ENCODE measurements at places on chromosomes 13 and 19.

- no peak for DNase-seq
Measured at GRCh38 chr13:20206698-20207235, 14.0 kb upstream of the GJB2 start.

DNA sequence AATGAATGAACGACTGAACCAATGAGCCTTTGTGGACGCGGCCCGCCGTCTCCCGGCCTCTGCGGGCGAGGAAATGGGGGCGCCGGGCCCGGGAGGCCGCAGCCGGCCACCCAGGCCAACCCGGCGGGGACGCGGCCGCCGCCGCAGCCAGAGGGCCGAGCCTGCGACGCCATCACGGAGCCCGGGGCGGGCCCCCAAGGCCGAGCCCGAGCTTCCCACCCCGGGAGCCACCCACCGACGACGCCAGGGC is 216 bp downstream of the SUGP2 start:
- DNase-seq, result no peak

- no peak for DNase-seq
Measured at GRCh38 chr19:51760697-51761356, at the start of gene FPR2. Gene FPR2 (plus strand): TSS chr19:51761180. CDS start chr19:51768659, 7,479 bp downstream.

- no peak for DNase-seq
Measured at GRCh38 chr13:70893832-70894231, 785.6 kb upstream of the KLHL1 start.

DNA sequence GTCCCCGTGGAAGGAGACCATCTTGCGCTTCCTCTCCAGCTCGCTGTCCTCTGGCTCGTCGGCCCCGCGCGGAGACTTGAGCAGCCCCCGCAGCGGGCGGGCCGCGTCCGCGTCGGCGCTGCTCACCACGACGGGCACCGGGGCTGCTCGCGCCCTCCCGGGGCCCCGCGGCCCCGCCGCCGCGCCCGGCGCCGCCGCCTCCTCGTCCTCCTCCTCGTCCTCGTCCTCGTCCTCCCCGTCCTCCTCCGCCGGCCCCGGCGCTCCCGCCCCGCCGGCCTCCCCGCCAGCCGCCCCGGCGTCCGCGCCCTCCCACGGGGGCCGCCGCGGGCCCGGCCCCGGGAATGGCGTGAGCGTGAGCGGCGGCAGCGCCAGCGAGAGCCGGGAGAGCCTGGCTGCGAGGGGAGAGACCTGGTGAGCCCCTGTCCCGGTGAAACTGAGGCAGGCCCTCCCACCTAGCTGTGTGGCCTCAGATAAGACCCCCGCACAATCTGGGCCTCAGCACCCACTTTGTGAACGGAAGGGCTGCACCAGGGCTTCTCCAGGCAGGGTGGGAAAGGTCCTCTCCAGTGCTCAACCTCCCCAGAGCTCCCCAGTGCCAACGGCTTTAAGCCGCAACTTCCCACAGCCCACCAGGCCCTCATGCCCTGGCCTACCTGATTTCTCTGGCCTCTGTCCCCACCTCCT is 17.8 kb downstream of the LMTK3 start:
- no peak for DNase-seq

GRCh38 chr19:30887042-30887441 is 462.2 kb downstream of the TSHZ3 start:
- no peak for DNase-seq

- DNase-seq, result no peak
Measured at GRCh38 chr19:16976446-16976845, 50.2 kb downstream of the CPAMD8 start.

DNA sequence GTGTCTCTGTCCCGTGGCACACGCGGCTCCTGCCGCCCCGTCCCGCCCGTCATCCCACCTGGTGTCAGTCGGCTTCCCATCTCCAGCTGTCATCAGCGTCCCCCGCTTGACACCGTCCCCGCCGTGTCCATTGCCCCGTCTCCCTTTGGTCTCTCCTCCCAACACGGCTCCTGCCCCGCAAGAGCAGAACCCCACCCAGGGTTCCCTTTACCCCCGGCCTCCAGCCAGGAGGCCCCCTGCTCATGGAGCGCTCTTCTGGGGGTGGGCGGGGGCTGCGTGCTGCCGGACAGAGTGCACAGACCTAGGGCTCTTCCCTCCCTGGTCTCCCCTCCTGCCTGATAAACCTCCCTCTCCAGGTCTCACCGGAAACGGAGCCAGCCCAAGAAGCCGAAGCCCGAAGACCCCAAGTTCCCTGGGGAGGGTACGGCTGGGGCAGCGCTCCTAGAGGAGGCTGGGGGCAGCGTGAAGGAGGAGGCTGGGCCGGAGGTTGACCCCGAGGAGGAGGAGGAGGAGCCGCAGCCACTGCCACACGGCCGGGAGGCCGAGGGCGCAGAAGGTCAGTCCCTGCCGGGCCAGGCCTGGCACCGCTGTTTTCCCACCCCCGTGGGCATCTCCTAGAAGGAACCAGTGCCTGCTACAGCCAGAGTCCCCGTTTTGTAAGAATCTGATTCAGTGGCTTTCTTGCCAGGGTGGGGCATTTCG is 150.5 kb downstream of the KDM4B start:
- no peak for DNase-seq

DNA sequence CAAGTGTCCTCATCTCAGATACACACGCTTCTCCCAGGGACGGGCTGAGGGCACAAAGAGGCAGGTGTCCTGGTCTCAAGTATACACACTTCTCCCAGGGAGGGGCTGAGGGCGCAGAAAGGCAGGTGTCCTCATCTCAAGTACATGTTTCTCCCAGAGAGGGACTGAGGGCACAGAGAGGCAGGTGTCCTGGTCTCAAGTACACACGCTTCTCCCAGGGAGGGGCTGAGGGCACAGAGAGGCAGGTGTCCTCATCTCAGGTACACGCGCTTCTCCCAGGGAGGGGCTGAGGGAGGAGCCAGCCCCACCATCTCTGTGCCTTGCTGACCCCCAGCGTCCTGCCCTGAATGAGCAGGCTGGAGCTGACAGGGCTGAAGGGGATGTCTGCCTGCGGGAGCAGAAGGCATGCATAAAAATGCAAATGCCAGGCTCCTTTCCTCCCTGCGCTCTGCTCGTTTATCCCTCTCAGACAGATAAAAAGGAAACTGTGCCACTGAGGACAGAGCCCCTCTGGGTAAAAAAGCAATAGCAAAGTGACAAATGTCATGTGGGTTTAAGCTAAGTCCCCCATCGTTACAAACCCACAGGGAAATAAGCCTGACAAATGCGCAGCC is 96.1 kb upstream of the UQCRFS1 start:
- no peak for DNase-seq

DNA sequence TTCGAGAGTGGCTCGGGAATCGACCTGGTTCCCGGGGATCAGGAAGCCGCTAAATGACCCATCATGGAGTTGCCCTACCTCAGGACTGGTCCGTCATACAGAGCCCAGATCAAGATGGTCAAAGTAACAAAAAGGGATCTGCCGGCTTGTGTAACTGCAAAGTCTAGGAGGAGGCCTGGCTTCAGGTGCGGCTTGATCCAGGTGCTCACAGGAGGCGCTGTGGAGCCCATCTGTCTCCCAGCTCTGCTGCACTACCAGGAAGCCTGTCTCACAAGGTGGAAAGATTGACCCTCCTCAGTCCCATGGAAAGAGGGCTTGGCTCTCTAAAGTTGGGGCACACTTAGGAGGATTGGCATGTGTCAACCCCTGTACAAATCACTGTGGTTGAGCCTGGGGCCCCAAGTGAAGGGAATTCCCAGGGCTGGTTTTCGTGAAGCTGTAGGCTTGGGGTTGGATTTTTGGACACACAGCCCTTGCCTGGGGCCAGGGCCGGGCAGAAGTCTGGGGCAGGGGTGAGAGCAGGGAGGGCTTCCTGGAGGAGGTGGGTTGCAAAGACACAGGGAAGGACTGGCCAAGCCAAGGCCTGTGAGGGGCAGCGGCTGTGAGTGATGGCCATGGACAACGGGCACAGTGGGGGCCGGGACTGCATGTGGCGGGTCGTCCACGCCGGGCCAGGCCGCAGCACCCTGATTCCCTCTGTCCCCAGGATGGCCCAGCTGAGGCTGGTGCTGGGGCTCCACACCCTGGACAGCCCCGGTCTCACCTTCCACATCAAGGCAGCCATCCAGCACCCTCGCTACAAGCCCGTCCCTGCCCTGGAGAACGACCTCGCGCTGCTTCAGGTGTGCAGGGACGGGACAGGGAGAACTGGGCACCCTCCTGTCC is 4.2 kb downstream of the GZMM start:
- no peak for DNase-seq

DNA sequence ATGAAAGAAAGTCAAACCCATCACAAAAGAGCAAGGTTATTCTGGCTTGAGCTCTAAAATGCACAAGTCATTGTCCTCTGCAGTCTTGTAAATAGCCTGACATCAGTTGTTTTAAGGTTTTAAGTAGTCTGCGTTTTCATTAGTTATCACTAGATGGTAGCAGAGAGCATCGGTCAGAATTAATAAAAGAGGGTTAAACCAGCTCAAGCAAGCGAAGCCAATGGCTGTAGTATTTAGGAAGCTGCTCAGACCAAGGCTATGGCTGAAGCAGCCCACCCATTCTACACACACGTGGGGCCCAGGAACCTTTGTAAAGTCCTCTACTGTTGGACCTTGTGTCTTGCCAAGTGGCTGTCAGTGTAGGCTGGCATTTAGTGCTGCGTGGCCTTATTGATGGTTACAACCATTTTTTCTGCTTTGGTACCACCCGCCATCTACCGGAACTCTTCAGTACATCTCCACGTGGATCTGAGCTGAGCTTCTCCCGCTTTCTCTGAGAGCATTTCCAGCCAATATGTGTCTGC is 13.3 kb upstream of the ZNF57 start:
- peak; percentile 36 for DNase-seq

DNA sequence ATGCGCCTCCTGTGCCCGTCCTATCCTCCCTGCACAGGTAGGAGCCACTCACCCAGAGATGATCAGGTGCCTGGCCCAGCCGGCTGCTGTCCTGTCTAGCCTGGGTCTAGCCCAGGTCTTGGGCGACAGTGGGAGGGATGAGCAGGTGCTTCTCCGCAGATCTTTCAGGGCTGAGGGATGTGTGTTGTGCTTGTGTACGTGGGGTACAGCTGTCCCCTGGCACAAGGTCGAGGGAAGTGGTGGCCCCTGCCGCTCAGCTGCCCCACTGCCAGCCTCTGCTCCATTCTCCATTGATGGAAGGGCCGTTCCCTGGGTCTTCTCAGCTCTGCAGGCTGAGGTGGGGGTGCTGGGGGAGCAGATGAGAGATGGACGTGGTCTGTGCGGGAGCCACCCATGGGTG is 13.0 kb downstream of the WTIP start:
- no peak for DNase-seq

- no peak for DNase-seq
Measured at GRCh38 chr13:24032674-24033073, 127.8 kb upstream of the SPATA13 start.

GRCh38 chr13:100597253-100597652 is 8.7 kb upstream of the GGACT start:
- peak; percentile 31 for DNase-seq

GRCh38 chr13:29101409-29101808 is 281.3 kb downstream of the MTUS2 start:
- no peak for DNase-seq

GRCh38 chr13:23776698-23777574 is 112.3 kb downstream of the MIPEP start:
- DNase-seq, result no peak

DNA sequence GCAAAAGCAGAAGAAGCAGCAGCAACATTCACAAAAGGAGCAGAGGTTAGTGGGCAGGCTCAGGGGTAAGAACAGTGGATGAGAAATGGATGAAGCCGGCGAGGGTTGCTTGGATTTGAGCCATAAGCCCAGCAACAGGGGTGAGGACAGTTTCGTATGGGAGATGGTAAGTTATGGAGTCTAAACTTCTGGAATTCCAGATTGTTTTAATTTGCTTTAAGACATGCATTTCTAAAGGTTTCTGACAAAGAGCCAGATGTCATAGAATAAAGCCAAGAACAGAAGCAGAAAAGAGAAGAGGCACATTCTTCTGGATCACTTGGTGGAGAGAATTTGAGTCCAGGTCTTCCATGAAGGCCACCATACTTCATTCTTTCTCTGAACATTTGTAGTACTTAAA is 76.6 kb downstream of the TNFSF11 start:
- no peak for DNase-seq

DNA sequence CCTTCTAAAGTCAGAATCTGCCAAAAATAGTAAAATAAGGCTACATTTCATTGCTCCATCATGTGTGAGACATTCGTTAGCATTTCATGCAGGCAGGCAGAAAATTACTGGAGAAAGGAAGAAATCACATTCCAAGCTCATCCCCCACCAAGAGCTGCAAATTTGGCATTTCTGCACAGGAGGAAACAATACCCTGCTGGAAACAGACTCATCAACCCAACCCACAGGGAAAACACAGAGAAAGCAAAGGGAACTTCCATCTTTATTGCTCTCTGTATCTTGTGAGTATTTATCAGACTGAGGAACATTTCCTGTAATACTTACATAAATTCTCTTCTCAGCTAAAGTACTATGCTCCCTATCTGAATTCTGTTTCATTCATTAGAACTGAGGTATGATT is 95.7 kb downstream of the KCTD12 start:
- DNase-seq, result no peak

DNA sequence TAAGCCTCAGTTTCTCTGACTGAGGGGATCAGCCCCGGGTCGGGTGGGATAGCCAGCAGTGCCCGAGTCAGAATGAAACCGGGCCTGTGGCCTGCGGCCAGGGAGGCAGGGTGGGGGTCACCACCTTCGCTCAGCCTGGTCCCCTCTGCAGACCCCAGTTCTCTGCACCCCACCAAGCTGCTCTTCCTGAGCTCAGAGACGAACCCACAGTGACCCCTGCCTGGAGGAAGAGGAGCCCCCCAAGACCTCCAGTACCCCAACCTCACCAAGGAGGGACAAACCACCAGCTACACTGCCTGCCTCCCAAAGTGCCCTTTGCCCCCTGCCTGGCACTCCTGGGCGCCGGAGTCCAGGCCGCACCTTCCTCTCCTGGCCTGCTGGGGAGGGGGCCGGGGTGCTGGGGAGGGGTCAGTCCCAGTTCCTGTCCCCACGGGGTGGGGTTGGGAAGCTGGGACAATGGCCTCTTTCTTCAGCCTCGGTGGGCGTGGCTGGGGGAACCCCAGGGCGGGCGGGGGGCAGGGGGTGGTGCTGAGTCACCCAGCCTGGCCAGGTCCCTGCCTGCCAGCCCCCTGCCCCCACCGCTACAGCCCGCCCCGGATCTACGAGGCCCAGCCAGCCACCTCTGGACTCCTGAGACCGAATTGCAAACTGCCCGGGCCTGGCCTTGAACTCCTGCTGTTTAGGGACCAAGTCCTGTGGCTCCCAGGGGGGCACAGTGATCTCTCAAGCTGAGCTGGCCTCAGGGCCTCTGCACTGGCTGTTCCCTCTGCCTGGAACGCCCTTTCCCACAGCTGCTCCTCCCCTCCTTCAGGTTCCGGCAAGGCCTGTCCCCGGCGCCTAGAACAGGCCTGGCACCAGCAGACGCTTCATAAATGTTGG is 14.3 kb downstream of the ZBTB7A start:
- DNase-seq, result peak; percentile 78

GRCh38 chr19:41447732-41448332 is 4.9 kb downstream of the ERICH4 start:
- no peak for DNase-seq

All from urothelium cell line (cell line).